ENCODE measurements at places on chromosomes 1 and 21. TPM values are rescaled to one million over a fixed set of nuclear protein-coding genes. Genes with fewer than 3 reads are reported as not detected.

The HSD3B1 gene
- not detected for total RNA-seq

The BATF3 gene
- total RNA-seq, result 1.0 TPM

The S100A7A gene
- not detected for total RNA-seq

The HSPB7 gene
- not detected for total RNA-seq

The DYNLT4 gene
- not detected for total RNA-seq

The C1QTNF12 gene
- 2.4 TPM for total RNA-seq

DNA sequence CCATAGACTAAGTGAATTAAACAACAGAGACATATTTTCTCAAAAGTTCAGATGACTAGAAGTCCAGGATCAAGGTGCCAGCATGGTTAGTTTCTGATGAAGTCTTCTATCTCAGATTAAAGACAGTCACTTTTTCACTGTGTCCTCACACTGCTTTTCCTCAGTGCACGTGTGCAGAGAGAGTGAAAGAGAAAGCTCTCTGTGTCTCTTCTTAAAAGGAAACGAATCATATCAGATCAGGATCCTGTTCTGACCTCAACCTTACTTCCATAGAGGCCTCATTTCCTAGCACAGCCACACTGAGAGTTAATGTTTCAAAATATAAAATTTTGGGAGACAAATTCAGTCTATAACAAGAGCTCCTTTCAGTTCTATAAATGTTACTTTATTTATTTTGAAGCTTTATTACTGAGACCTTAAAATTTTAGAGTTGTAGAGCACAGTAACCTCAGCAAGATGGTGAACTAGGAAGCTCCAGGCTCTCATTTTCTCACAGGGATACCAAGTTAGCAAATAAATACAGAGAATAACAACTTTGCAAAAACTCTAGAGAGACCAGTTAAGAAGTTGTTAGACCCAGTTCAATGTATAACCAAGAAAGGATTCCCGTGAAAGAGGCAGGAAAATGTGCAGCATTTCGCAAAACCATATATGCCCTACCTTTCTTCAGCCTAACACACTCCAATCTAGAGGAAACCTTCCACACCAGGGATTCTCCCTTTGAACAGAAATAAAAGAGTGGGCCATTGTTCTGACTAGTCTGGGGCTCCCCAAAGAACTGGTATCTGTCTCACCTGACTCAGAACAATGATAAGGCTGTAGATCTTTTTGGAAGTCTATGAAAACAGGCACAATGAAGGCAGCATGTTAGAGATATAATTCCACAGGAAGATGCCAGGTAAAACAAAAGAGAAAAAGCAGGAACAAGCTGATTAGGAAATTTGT, 372.2 kb downstream of the MRPL39 start:
- DNase-seq, result no peak
- H3K36me3 ChIP-seq, result no peaks in the 10 kb centered on the region
- no peaks in the 10 kb centered on the region for H3K4me1 ChIP-seq
- no peaks in the 10 kb centered on the region for H3K27me3 ChIP-seq

DNA sequence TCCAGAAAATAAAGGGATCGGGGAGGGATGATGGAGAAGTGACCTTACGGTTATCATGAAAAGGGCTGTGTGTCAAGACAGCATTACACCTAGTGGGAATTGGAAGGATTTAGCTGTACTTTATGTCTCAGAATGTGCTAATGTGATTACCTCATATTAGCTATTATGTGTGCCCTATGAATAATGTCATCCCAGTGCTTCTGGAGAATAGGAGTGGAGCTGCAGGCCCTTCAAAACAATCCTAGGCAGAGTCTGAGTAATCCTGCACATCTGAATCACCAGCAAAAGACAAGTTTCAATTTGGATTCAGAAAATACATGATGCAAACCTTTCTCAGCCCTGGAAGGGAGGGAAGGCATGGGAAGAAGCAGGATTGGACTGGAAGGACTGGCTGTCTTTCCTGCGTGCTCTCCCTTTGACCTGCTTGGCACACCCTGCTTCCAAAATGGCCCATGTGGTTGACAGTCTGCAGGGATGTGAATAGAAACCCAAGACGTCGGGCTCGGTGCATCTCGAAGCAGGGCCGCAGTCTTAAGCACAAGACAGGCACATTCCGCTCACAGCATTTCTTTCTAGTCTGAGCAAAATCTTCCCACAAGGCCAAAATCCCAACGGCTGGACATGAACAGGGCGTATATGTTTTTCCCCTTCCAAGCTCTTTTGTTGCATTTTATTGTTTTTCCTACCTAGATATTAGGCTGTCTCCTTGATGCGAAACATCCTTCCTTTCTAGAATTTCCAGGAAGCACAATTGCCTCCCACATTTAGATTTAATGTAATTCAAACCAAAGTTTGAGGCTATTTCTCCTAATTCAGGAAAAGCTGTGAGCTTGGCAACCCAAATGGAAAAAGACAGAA, 54.3 kb upstream of the TARBP1 start:
- H3K27ac ChIP-seq, result no peak overlapping the region
- no peaks in the 10 kb centered on the region for H3K4me1 ChIP-seq
- H3K27me3 ChIP-seq, result no peaks in the 10 kb centered on the region
- no peak for DNase-seq
- no peak overlapping the region for H3K4me3 ChIP-seq
- no peaks in the 10 kb centered on the region for H3K36me3 ChIP-seq

DNA sequence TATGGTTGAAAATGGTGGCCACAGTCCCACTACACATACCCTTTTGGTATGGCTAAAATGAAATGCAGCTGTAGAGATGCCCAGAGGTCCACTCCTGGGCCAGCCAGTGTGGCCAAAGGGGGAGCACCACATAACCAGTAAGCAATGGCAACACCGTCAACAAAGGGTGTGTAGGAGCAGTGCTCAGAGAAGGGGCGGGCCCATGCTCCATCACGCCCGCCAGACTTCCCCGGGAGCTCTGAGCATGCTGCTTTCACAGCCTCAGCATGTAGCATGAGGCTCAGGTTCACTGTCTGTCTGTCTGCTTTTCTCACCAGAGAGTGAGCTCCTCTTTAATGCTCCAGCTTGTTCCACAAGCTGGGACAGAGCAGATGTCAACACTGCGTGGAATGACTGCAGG, 537.6 kb downstream of the MATN1 start:
- peaks cover 28% of the 10 kb centered on the region for H3K4me1 ChIP-seq
- no peak overlapping the region for H3K4me3 ChIP-seq
- H3K27ac ChIP-seq, result no peak overlapping the region

DNA sequence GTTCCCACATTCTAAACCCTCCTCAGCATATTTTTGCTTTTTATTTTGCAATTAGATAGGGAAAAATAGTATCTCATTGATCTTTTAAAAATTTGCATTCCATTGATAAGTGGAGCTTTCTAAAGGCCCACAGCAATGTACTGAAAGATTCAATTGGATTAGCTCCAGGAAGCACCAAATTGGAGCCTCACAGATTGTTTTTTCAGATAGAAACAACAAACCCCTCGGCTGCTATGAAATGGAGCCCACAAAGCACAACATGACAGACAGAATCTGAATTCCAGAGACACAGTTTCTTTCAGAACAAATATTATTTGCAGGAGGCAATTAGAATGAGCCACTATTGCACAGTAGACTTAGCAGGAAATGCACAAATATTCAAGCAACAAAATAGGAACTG, 58.9 kb upstream of the KIF26B start:
- no peak overlapping the region for H3K27ac ChIP-seq
- H3K4me1 ChIP-seq, result no peaks in the 10 kb centered on the region
- no peak for DNase-seq
- no peak overlapping the region for H3K4me3 ChIP-seq

DNA sequence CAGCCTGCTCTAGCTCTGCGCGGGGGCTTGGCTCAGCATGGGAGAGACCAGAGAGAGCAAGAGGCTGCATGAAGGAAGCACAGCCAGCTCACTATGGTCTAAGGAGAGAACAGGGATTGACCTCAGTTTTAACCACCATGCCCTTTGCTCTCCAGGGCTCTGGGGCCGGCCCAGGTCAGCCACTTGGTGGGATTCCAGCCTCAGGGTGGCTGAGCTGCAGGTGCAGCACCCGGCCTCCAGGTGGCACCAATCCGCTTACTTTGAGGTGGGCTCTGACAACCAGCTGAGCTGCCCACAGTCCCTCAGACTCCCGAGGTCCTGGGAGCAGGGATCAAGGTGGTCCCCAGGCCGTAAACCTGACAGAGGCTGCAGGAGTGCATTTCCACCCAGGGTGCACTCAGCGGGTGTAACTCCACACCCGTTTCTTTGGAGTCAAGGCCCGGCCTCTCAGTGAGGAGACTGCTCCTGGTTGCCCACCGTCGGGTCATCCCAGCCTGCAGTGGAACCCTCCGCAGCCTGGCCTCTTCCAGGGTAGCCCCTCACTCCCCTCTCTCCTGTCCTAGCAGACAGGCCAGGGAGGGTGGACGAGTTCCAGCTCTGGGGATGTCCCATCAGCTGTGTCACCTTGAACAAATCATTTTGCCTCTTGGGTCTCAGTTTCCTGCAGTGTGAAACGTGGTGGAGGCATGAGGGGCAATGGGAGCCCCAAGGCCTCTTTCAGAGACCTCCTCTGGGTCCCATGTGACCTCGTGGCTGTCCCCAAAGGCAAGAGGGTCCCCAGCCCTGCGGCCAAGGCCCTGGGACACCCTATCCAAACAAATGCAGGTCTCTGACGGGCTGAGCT, 607 bp upstream of the LGR6 start:
- H3K27me3 ChIP-seq, result peaks cover 14% of the 10 kb centered on the region
- no peak overlapping the region for H3K27ac ChIP-seq
- no peak overlapping the region for H3K4me3 ChIP-seq
- no peaks in the 10 kb centered on the region for H3K36me3 ChIP-seq

GRCh38 chr21:41399246-41399800, 26.7 kb upstream of the MX1 start:
- H3K36me3 ChIP-seq, result peaks cover 72% of the 10 kb centered on the region
- DNase-seq, result no peak
- no peak overlapping the region for H3K4me3 ChIP-seq
- no peaks in the 10 kb centered on the region for H3K27me3 ChIP-seq
- no peak overlapping the region for H3K27ac ChIP-seq
- no peaks in the 10 kb centered on the region for H3K4me1 ChIP-seq

DNA sequence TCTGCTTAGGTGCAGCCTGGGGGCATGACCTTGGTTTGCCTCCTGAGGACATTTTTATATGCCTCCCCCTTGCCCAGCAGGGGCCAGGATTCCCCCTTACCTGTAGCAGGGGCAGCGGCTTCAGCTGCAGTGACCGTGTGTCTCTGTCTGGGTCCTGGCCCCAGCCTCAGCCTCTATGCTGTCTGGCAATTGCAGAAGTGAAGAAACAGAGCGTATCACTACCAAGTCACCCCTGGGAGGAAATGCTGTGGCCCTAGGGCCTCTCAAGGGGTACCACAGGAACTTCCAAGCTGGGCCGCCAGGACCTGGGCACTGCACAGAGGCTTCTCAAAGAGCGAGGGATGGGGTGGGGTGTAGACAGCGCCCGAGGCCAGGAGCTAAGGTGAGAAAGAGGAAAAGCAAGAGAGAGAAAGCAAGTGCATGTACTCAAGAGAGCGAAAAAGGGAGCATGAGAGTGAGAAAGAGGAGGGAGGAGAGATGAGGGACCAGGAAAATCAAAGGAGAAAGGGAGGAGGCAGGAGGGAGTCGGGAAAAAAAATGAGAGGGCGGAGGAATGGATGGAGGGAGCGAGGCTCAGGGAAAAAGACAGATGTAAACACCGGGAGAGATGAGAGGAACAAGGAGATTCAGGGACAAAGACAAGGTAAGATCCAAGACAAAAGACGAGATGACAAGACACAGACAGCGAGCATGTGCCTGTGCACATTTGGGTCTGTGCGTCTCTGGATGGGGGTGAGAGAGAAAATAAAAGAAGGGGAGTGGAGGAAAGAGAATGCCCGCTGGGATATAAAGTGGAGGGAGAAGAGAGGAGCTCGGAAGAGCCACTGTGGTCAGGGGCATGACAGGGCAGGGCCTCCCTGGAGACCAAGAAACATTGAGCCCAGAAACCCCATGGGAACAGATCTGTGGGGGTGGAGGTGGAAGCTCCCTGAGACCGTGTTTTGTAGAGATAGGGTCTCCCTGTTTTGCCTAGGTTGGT, at the start of gene PTAFR:
TSS of gene PTAFR (minus strand) at position 199 of the 979 bp plus-strand sequence. CDS start 25,669 bp downstream, outside the sequence.
- H3K36me3 ChIP-seq, result no peaks in the 10 kb centered on the region
- no peaks in the 10 kb centered on the region for H3K27me3 ChIP-seq
- H3K27ac ChIP-seq, result no peak within 1 kb of the TSS
- no peak for DNase-seq
- no peak within 1 kb of the TSS for H3K4me3 ChIP-seq

DNA sequence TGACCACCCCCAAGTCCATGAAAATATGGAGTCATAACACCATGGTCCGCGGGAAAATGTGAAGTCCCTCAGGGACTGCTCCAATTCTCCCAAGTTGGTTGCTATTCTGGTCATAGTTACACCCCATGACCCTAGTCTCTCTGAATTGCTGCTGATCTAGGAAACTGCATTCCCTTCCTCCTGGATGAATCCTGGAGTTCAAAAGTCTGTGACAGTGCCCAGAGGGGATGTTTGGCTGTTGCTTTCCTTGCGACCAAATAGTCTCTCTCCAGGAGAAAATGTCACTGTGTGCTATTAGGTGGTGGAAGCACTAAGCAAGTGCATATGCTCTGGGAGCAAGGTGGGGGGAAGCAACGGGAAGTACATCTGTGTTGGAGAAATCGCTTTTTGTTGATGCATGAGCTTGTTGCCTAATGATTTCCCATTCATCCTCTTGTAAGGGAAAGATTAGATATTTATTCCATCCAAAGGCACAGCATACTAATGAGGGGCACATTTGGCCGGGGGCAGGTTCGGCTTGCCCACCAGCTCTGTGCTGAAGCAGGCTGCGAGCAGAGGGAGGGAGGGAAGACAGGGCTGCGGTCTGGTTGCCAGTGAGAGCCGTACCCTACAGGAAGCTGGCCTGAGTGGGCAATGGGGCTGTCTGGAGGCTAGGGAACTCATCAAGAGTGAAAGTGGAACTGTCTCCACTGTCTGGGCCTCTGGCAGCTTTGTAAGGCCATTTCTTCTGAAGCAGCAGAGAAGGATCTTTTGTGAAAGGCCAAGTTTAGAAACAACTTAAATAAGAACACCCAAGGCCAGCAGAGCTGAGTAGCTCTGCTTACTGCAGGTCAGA, 27.2 kb downstream of the SYT6 start:
- H3K27me3 ChIP-seq, result no peaks in the 10 kb centered on the region
- H3K27ac ChIP-seq, result no peak overlapping the region
- no peak overlapping the region for H3K4me3 ChIP-seq
- no peak for DNase-seq
- no peaks in the 10 kb centered on the region for H3K4me1 ChIP-seq

Measured in CD4-positive, alpha-beta memory T cell (primary cell).